SK-N-DZ (cell line): ENCODE measurements at places on chromosomes 16 and 17.

DNA sequence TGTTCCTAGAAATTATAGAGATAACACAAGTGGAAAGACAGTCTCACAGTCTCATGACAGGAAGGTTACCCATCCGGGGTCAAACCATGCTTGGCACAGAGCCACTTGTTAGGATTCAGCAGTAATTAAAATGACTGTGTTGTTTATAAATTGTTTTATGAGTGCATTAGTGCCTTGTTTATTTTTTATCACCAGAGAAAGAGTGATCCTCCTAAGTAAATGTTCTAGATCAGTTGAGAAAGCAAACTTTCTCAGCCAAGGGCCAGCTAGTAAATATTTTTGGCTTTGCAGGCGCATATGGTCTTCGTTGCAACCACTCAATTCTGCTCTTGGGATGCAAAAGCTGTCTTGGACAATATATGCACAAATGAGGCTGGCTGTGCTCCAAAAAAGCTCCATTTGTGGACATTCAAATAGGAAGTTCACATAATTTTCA, 253.9 kb upstream of the CACNG5 start:
- DNase-seq, result no peak

GRCh38 chr16:21722771-21723455, 59.1 kb downstream of the OTOA start:
- no peak for DNase-seq

GRCh38 chr16:66416939-66417700, 10.0 kb upstream of the BEAN1 start:
- no peak for DNase-seq

- DNase-seq, result peak; percentile 55
Observed at GRCh38 chr17:8894673-8895578, 27.5 kb upstream of the PIK3R6 start.

GRCh38 chr16:89100601-89101302, 7.1 kb downstream of the ACSF3 start:
- no peak for DNase-seq

DNA sequence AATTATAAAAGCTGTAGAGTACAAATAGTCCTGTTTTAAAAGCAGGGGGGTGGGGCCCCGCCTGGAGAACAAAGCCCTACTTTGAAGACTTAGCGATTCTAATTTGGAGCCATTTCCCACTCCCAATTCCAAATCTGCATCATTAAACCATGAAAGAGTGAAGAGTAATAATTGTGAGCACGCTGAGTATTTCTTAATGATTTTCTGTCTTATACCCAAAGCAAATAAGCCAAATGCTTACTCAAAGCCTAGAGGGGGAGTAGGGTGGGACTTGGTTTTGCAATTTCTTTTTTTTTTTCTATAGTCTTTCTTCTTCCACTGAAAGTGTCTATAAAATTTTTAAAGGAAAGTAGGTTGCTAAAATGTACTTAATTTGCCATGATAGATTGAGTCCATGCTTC, 470.1 kb downstream of the TOX3 start:
- DNase-seq, result no peak

GRCh38 chr17:36593656-36594316, 2.1 kb downstream of the DHRS11 start:
- DNase-seq, result no peak

GRCh38 chr17:65039336-65039988, 17.1 kb downstream of the GNA13 start:
- DNase-seq, result no peak

DNA sequence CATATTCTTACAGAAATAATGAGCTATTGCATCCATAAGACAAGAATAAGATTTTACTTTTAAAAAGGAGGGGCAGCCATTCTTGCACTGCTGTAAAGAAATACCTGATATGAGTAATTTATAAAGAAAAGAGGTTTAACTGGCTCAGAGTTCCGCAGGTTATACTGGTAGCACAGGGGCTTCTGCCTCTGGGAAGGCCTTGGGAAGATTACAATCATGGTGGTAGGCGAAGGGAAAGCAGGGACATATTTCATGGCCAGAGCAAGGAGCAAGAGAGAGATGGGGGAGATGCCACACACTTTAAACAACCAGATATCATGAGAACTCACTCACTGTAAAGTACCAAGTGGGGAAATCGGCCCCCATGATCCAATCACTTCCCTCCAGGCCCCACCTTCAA, 20.9 kb upstream of the CSNK2A2 start:
- DNase-seq, result no peak

DNA sequence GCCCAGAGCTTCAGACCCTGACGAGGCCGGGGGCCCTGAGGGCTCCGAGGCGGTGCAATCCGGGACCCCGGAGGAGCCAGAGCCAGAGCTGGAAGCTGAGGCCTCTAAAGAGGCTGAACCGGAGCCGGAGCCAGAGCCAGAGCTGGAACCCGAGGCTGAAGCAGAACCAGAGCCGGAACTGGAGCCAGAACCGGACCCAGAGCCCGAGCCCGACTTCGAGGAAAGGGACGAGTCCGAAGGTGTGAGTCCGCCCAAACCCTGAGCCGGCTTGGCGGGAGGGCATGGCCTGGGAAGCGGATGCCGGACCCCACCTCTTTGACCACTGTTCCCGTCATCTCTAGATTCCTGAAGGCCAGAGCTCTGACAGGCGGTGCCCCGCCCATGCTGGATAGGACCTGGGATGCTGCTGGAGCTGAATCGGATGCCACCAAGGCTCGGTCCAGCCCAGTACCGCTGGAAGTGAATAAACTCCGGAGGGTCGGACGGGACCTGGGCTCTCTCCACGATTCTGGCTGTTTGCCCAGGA, 4.4 kb downstream of the NOL3 start:
- no peak for DNase-seq

DNA sequence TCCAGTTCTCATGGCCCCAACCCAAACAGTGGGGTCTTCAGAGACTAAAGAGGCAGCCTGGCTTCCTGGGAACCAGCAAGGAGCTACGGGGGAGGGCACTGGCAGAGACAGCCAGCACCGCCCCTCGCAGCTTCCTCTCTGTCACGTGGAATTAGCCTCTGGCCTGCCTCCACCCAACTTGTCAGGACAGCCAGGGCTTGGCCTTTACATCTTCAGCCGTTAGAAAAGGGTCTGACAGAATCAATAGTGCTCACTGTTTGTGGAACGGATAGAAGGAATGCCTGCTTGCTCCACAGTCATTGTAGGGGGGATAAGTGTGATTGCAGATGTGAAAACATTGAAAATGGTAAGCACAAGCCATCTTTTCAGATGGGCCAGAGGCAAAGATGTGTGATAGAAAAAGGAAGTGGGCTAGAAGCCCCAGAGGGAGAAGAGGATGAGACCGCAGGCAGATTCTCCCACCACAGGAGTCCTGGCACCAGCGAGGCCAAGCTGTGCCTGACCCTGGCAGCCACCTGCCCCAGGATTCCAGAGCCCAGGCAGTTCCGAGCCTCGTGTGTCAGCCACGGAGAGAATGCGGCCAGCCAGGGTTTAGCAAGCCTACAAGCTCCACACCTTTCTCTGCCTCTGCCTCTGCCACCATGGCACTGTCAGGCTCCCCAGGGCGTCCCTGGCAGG, 18.6 kb downstream of the GRIN2C start:
- DNase-seq, result peak; percentile 64

GRCh38 chr17:19996086-19996485, 13.1 kb upstream of the SPECC1 start:
- no peak for DNase-seq

GRCh38 chr17:4229627-4230541, 33.9 kb downstream of the ANKFY1 start:
- DNase-seq, result no peak

GRCh38 chr17:38853292-38854219, at the start of gene RPL23:
Gene RPL23, minus strand, starts transcription at chr17:38853721. Its CDS starts 11 bp downstream, at chr17:38853710.
- DNase-seq, result peak; percentile 98

- no peak for DNase-seq
Observed at GRCh38 chr17:17140590-17140980, 65.5 kb downstream of the PLD6 start.

DNA sequence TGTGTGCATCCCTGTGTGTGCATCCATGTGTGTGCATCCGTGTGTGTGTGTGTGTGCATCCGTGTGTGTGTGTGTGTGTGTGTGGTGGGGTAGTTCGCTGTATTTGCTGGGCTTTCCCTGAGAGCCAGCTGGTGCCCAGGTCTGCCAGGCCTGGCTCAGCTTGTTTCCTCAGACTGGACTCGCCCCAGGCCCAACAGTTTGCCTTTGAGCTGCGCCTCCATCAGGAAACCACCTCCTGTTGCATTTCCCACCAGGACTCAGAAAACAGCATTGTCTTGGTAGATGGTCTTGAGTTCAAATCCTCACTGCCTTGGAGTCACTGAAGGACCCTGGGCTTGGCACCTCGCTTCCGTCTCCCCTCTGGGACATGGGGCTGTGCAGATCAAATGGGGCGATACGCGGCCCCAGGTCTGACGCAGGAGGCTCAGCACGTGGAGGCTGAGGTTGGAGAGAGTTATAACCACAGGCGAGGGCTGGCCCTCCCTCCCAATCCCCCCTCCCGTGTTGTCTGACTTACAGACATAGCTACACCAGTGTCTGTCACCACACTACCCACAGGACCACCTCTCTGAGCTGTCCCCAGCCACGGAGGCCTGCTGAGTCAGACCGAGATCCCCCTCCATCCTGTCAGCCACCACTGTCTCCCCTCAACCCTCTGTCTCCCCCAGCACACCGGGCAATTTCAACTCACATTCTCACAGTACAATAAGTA, 4.7 kb downstream of the ITGAE start:
- DNase-seq, result no peak

DNA sequence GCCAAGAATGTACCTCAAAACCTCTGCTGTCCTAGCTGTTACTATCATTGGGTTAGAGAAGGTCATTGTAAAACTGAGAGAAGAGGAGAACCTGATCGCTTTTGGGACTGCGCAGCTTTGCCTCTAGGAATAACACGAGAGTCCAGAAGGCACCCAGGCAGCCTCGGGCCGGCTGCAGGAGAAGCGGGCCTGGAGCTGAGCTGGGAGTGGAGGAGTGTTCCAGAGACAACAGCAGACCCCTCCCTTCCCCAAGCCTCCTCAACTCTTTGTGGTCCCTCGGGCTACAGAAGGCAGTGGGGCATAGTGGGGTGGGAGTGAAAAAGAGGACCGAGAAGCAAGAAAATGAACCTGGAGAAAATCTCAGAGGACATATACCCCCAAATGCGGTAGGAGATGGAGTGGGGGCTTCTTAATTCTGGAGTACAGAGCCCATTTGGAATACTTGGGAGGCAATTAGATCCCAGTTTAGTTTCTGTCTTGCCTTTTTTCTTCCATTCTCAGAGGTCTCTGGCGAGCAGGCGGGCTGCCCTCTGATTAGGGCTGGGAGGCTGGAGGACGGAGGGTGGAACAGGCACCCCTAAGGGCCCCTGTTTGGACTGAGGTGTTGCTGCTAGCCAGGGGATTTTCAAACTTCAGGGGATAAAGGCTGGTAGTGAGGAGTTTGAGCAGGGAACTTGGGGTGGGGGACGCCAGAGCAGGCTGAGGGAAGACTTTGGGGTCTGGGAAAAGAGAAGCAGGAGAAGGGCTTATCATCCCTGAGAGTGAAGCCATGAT, 13.3 kb upstream of the HOXB2 start:
- DNase-seq, result no peak

GRCh38 chr16:58656899-58657298, 27.3 kb upstream of the CNOT1 start:
- no peak for DNase-seq

GRCh38 chr16:20774703-20775362, 11.0 kb downstream of the ACSM3 start:
- peak; percentile 55 for DNase-seq

DNA sequence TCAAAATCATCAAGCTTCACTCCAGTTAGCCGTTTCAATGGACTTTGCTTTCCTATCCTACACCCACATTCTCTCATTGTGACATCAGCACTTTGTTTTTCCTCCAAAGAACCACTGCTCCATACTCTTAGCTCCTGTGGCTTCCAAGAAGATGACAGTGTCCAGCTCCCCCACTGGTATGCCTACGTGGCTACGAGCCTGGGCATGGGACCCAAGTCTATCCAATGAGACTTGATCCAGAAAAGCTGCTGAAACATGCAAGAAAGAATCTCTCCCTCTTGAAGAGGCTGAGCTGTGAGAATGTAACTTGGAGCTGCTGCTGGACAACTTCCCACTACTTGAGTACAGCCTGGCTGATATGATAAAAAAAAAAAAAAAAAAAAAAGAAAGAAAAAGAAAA, 9.4 kb downstream of the TOX3 start:
- no peak for DNase-seq

- no peak for DNase-seq
Observed at GRCh38 chr17:77778636-77779489, 179.6 kb upstream of the TNRC6C start.

DNA sequence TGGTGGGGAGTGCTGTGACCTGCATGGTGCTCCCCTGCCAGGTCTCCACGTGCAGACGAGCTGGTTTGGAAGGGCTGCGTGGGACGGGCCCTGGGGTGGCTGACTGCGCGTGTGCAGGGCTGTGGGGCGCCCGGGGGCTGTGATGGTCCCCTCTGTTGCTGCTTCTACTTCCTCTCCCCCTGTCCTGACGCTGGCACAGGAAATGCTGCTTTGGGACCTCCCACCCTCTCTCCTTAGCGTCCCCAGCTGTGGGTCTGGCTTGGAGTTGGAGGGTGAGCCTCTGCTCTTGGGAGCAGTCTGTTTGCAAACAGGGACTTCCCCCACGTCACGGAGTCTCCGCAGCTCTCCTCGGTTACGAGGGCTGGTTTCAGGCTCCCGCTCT, 35.2 kb downstream of the TSC2 start:
- no peak for DNase-seq

DNA sequence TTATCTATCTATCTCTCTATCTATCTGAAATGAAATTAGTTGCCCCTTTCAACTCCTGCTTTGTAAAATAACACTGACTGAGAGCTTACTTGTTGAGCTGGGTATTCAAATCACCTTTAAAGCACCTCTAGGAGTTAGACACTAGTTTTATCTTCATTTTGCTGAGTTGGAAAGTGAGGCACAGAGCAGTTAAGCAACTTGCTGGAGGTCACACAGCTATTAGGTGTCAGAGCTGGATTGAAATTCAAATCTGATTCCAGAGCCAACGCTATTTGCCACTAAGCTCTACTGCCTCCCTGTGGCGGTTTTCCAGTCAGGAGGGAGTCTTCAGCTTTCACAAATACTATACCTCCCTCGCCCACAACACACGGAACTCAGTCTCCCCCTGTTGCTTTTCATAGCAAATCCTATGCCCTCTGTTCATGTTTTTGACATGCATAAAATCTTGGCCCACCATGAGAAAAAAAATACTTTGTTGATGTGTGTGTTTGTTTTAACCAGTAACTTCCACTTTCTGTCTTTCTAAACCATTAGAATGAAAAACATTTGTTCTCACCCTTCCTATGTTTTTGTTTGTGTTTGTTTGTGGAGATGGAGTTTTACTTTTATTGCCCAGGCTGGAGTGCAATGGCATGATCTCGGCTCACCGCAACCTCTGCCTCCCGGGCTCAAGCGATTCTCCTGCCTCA, 74.8 kb upstream of the SMURF2 start:
- DNase-seq, result peak; percentile 32

GRCh38 chr17:38456031-38456815, 28.0 kb downstream of the ARHGAP23 start:
- DNase-seq, result no peak

- no peak for DNase-seq
Observed at GRCh38 chr16:74726716-74727115, 26.1 kb upstream of the MLKL start.

GRCh38 chr17:622356-622755, 92.3 kb downstream of the VPS53 start:
- DNase-seq, result no peak
